ENCODE measurements at places on chromosomes 2 and 18.

GRCh38 chr2:77443076-77443475 lies 79.1 kb downstream of the LRRTM4 start:
- DNase-seq, result no peak

GRCh38 chr18:36514778-36515177 lies 217.3 kb downstream of the FHOD3 start:
- no peak for DNase-seq

GRCh38 chr18:22346953-22347605 lies 70.6 kb downstream of the CTAGE1 start:
- DNase-seq, result no peak

- no peak for DNase-seq
Observed at GRCh38 chr18:49064421-49064820, 113.7 kb upstream of the SMAD7 start.

- no peak for DNase-seq
Observed at GRCh38 chr2:211737282-211737681, 801.3 kb downstream of the ERBB4 start.

All from NCI-H1694 treated with DMSO at 0.1 percent for 48 hours (cell line).